Stimulated activated CD4-positive, alpha-beta T cell treated with anti-CD3 and anti-CD28 coated beads, TNF-alpha, amount 100 ng/mL, for 24 hours (primary cell): ENCODE measurements at places on chromosomes 2 and 18.
A peak's percentile ranks its signal among the peaks of the same experiment; 100 is the strongest.

GRCh38 chr2:213787869-213788268, 503.6 kb downstream of the SPAG16 start:
- no peak for DNase-seq

DNA sequence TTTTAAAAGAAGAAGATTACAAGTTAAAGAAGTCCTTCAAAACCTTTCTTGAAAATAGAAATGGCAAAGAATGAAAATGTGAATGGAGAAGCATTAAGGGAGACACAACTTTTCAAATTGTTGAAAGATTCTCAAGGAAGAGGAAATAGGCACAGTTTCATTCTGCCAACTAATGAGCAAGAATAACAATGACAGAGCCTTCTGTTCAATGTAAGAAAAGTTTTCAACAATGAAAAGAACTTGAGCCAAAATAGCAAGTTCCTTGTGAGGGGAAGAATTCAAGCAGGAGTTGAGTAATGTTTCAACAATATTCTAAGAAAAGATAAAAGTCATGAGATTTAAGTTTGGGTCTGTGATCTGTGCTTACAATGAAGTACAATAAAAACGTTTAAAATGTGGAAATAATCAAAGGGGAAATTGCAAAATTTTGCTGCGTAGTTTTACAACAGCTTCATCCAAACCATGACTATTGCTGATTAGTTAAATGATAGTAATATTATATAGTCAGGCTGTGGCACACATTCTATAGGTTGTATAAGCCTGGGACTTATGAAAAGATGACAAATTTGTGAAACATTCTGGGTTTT, 122.6 kb downstream of the METTL4 start:
- DNase-seq, result no peak

DNA sequence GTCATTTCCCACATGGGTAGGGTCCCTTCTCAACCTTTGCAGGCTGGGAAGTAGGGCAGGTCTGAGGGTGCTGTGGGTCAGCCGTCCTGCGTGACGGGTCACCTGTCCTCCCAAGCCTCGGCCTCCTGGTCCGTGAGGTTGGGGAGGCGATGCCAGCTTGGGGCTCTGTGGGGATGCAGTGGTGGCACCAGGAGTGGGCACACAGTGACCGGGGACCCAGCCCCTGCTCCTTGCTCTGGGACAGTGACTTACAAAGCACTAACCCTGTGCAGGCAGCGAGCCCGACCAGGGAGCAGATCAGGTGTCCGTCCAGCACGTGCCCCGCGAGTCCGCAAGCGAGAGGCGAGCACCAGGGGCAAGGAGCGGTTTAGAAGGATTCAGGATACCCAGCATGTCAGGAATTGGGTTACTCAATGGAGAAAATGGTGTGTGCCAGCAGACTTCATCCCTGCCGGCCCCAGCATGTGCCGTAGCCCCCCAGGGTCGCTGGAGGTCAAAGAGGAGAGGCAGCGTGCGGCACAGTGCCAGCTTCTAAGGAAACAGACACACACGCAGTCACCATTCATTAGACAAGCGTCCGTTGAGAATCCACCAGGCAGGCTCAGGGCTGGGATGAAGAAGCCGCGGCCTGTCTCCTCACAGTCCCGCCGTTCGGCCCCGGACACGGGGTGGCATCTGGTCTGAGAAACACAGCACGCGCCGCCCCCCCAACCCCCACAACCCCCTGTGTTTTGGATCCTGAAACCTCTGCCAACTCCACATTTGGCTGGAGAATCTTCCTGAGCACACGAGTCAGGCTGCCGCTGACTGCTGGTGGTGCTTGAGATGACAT, 11.7 kb downstream of the COLEC11 start:
- DNase-seq, result no peak

GRCh38 chr2:216151313-216152025, 42.3 kb downstream of the XRCC5 start:
- DNase-seq, result no peak

- DNase-seq, result no peak
Observed at GRCh38 chr2:99802734-99803133, 312.9 kb upstream of the REV1 start.

DNA sequence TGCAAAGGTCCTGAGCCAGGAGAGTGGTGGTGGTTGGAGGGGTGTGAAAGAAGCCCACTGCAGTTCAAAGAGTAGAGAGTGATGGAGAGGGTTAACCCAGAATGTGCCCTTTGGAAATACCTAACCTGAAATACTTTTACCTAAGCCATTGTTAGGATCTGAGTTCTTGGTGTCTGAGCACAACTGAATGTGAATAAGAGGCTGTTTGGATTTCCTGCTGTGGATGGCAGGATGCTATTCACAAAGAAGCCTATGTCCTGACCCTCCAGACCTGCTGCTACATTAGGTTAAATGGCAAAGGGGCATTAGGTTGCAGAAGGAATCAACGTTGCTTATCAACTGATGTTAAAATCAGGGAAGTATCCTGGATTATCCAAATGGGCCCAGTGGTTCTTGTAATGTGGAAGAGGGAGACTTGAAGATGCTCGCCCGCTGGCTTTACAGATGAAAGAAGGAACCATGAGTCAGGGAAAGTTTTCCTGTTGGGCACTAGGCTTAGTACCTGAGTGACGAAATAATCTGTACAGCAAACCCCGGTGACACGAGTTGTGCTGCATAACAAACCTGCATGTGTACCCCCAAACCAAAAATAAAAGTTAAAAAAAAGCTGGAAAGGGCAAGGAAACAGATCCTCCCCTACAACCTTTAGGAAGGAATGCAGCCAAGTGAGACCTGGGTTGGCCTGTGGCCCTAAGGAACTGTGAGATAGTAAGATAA, 27.2 kb downstream of the ITGA6 start:
- no peak for DNase-seq

DNA sequence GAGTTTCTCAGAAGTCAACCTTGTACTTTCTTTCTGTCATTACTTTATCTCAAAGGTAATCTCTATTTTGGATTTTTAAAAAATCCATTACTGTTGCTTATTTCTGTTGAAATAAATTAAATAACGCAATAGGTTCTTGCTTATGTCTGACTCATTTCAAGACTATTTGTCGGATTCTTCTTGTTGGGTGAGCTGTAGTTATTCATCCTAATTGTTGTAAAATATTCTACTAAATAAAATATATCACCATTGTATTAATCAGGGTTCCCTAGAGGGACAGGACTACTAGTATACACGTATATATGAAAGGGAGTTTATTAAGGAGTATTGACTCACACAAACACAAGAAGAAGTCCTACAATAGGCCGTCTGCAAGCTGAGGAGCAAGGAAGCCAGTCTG, 403.9 kb upstream of the CYRIA start:
- no peak for DNase-seq

GRCh38 chr2:63736354-63736753, 105.3 kb upstream of the UGP2 start:
- DNase-seq, result no peak

GRCh38 chr18:54529444-54529843, 61.6 kb upstream of the DYNAP start:
- no peak for DNase-seq

DNA sequence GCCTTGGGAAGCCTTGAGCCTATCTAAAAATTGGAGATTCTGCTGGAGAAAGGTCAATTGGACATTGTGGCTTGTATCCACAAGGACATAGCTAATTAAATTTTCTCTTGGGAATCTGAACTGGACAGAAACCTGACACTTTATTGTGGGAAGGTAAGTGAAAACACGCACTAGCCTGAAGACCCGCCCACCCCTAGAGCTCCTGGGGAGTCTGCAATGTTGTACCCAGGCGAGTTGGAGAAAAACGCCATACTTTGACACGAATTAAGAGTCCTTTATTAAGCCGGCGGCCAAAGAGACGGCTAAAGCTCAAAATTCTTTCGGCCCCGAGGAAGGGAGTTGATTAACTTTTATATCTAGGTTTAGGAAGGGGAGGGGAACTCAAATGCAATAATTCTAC, 1.2 kb upstream of the ZNF892 start:
- DNase-seq, result no peak

- no peak for DNase-seq
Observed at GRCh38 chr2:124283096-124283495, 258.0 kb downstream of the CNTNAP5 start.

- no peak for DNase-seq
Observed at GRCh38 chr2:174602745-174603144, 5.1 kb upstream of the WIPF1 start.

DNA sequence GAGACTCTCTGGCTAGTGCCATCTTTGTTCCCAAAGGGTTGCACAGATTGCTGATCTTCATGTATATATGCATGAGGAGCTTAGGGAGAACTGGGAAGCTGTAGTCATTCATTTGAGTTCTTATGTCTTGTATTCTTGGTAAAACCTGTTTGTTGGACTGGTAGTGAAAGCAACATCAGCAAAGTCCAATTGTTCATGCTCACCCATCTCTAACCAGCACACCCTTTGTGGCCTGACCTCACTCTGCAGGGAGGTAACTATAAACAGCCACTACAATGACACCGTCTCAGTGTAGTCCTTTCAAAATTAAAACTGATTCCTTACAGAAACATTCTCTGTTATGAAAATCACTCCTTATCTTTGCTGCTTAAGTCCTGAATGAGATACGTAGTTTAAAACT, 13.9 kb upstream of the LMAN1 start:
- DNase-seq, result no peak

GRCh38 chr2:113178891-113179290, 5.1 kb downstream of the PSD4 start:
- peak; percentile 39 for DNase-seq

- DNase-seq, result no peak
Observed at GRCh38 chr18:76274468-76275289, 220.4 kb downstream of the ZNF516 start.

- no peak for DNase-seq
Observed at GRCh38 chr2:119758881-119759450, 756 bp upstream of the PTPN4 start.

GRCh38 chr2:39435741-39436591, 1.1 kb downstream of the MAP4K3 start:
- DNase-seq, result no peak

- DNase-seq, result no peak
Observed at GRCh38 chr2:168050377-168050776, 197.0 kb downstream of the STK39 start.

- DNase-seq, result no peak
Observed at GRCh38 chr2:15307526-15307925, 253.6 kb downstream of the NBAS start.

DNA sequence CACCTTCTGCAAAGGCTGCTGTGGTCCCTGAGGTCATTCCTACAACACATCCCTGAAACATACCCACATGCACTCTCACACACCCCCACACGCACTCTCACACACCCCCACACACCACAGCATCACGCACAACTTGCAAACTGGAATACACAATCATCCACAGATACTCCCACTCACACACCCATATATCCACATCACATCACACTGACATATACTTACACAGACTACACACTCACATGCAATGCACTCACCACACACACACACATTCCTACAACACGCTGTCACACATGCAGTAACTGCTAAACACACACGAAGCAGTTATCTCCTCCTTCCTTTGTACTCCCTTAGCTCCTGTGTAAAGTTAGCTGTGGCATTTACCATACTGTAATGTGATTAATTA, 57.1 kb upstream of the PKDCC start:
- DNase-seq, result no peak

DNA sequence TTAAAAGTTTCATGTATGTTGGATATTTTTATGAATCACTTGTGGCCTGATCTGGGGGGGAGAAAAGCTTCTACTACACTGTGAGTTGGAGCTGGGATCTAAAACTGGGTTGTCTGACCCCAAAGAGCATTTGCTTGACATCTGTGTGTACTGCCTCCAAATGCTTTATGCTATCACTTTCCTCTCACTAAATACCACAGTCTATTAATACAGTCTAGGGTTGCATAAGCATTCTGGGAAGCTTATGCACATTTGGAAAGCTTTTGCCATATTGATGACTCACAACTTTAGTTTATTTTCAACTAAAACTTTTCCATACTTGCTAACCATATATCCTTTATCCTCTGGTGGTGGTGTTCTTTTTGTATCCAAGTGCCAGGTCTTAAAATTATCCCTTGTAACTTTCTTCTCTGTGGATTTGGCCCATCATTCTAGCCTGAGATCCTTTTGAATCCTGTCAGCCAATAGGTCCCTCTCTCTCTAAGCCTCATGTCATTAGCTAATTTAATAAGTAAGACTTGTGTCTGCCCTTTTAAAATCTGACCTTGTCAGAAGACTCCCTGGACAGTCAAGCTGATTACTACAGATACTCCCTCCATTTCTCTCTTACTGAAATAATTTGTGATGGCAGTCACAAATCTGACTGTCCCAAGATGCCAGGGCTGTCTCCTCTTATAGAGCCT, 72.7 kb downstream of the NXPH2 start:
- no peak for DNase-seq

GRCh38 chr18:62612289-62612645, 89.4 kb downstream of the ZCCHC2 start:
- no peak for DNase-seq

DNA sequence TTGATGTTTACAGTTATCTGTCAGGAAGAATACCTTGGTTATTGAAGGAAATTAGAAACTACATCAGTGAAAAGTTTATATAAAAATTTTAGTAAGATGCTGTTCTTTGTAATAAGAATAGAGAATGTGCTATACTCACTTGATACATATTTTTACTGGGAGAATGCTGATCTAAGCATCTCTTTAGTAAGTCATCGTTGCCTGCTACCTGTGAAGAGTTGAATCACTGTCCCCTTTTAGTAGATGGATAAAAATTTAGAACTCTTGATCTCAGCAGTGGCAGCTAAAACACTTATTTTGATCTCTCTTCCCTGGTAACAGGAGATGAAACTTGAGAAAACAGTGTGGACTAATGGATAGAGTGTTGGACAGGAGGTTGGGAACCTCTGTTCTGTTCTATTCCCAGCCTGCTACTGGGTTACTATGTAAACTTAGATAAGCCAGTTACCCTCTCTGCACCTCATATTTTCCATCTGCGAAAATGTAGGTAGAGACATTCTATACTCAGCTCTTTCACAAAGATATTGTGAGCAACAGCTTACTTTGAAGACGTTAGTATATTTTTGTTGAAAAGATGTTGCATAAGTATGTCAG, 100.3 kb downstream of the FEZ2 start:
- no peak for DNase-seq

GRCh38 chr18:72089432-72089831, 454.7 kb downstream of the CBLN2 start:
- DNase-seq, result no peak

DNA sequence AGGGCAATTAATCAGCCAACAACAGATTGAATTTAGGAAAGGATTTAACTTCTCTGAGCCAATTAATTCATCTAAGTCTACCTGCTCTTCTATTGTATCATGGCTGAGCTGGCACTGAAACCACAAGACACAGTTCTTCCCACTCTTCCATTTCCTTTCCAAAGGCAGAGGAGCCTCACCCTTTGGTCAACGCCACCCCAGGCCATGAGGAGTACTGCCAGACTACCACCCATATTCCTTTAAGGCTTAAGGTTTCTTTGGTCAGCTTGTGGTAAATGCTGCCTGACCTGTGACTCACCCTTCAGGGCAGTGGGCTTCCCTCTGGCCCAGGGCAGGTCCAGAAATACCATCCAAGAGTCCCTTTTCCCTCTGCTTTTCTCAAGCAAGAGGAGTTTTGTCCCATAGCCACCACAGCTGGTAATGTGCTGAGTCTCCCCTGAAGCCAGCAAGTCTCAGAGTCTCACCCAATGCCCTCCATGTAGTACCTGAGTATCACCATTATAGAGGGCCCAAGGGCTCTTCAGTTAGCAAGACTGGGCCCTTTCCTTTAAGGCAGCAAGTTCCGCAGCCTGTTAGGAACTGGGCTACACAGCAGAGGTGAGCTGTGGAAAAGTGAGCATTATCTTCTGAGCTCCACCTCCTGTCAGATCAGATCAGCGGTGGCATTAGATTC, 900.5 kb upstream of the CRIM1 start:
- no peak for DNase-seq

- DNase-seq, result no peak
Observed at GRCh38 chr2:227818675-227819397, 5.2 kb downstream of the CCL20 start.
